Kidney (tissue), 22 donors: ENCODE measurements at places on chromosomes 2 and 18.

- no peaks in the 10 kb centered on the region for H3K27me3 ChIP-seq
- no peaks in the 10 kb centered on the region for H3K4me1 ChIP-seq
- no peak for DNase-seq
- no peaks in the 10 kb centered on the region for H3K36me3 ChIP-seq
- no peak overlapping the region for H3K27ac ChIP-seq
Measured at GRCh38 chr2:12419803-12420202, 296.9 kb upstream of the TRIB2 start.

DNA sequence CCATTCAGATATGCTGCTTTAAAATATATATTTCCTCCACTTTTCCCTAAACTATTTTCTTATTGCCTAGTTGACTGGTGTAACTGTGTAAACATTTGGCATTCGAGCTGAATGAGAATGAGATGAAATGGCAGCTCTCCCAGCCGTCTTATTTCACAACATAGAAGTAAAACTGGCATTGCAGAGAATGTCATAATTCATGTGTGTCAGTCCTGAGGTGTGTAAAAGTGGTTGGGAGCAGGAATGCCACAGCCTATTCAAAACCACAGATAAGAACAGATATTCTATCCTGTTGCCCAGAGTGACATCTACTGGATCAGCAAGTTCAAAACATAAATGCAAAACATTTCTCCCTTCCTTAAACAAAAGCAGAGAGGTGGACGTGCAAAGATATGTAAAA lies 565.5 kb upstream of the CHAC2 start:
- DNase-seq: no peak
- no peaks in the 10 kb centered on the region for H3K4me1 ChIP-seq
- H3K27me3 ChIP-seq: no peaks in the 10 kb centered on the region
- no peak overlapping the region for H3K4me3 ChIP-seq

- H3K27me3 ChIP-seq: no peaks in the 10 kb centered on the region
- no peaks in the 10 kb centered on the region for H3K36me3 ChIP-seq
- DNase-seq: no peak
- H3K27ac ChIP-seq: no peak overlapping the region
Measured at GRCh38 chr2:119216994-119217393, 6.6 kb upstream of the STEAP3 start.

GRCh38 chr2:158481116-158481515 lies 24.4 kb downstream of the PKP4 start:
- no peak for DNase-seq
- peaks cover 9% of the 10 kb centered on the region for H3K4me1 ChIP-seq
- no peak overlapping the region for H3K27ac ChIP-seq
- H3K27me3 ChIP-seq: no peaks in the 10 kb centered on the region

- H3K27me3 ChIP-seq: no peaks in the 10 kb centered on the region
- no peak overlapping the region for H3K4me3 ChIP-seq
- H3K36me3 ChIP-seq: no peaks in the 10 kb centered on the region
- no peak for DNase-seq
Measured at GRCh38 chr2:2146220-2146619, 184.9 kb downstream of the MYT1L start.

- H3K4me1 ChIP-seq: no peaks in the 10 kb centered on the region
- peak within 1 kb of the TSS; percentile 75 for H3K4me3 ChIP-seq
- no peaks in the 10 kb centered on the region for H3K27me3 ChIP-seq
- peak within 1 kb of the TSS; percentile 43 for H3K27ac ChIP-seq
Measured at GRCh38 chr2:15939854-15940660, at the start of gene MYCN. Gene MYCN, plus strand, starts transcription at chr2:15940550. Its CDS starts 1,515 bp downstream, at chr2:15942065.

DNA sequence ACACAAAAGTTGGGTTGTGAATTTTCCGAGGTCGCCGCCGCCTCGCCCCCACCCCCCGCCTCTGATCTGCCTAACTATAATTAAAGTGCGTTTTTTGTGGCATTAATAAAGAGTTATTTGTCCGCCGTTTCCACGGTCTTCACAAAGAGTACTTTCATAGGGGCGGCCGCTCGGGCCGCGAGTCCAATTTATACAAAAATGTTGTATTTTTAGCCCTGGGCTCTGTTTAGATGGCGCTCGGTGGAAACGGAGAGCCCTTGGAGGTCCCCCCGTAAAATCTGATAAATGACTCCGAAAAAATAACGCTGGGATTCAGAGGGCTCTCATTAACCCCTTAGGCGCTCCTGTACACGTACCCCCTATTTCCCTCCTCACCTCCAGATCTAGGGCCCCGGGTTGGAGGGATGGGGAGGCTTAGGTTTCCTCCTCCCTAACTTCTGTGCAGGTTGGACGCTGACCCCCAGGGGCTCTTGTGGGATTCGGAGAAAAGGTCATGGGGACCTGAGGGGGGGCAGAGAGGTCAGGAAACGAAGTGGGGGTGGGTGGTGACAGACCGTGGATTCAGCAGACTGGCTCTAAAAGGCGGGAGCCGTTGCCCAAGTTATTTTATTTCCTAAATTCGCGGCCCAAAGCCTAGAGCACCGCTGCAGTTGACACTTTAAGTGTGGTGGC lies 1.9 kb downstream of the CYP26B1 start:
- no peak overlapping the region for H3K4me3 ChIP-seq
- H3K27me3 ChIP-seq: peaks cover 33% of the 10 kb centered on the region
- no peaks in the 10 kb centered on the region for H3K36me3 ChIP-seq

GRCh38 chr2:138359532-138359931 lies 142.0 kb upstream of the SPOPL start:
- no peak for DNase-seq
- no peak overlapping the region for H3K27ac ChIP-seq
- no peaks in the 10 kb centered on the region for H3K27me3 ChIP-seq
- H3K4me3 ChIP-seq: no peak overlapping the region

- DNase-seq: peak; percentile 62
- H3K4me1 ChIP-seq: no peaks in the 10 kb centered on the region
- peaks cover 4% of the 10 kb centered on the region for H3K27me3 ChIP-seq
- peak overlapping the region; percentile 28 for H3K4me3 ChIP-seq
- H3K36me3 ChIP-seq: no peaks in the 10 kb centered on the region
Measured at GRCh38 chr2:100818606-100819369, 1.2 kb upstream of the NPAS2 start.

DNA sequence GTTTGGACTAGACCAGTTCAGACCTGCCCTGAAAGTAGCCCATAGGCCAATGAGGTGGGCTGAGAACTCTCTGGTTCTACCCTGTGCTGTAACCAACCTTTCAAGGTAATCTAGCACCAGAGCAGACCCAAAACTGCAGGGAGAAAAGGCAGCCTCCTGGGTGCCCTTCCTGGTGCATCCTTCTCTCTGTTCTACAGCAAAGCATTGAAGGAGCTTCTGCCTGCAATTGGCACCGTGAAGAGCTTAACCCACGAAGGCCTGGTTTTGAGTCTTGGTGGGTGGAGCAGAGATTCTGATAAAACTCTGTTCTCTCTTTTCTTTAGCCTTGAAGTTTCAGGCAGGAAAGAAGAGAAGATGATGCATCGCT lies 55.5 kb downstream of the LIPG start:
- H3K27me3 ChIP-seq: no peaks in the 10 kb centered on the region
- no peak for DNase-seq

DNA sequence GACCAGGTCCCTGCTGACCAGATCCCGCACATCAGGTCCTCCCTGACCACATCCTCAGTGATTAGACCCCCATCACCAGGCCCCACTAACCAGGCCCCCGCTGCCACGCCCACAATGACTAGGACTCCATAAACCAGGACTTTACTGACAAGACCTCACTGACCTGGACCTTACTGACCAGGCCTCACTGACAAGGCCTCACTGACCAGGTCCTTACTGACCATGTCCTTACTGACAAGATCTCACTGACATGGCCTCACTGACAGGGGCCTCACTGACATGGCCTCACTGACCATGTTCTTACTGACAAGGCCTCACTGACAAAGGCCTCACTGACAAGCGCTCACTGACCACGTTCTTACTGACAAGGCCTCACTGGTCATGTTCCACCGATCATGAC lies 107.9 kb upstream of the TEKT4 start:
- H3K27me3 ChIP-seq: no peaks in the 10 kb centered on the region
- H3K4me3 ChIP-seq: no peak overlapping the region
- no peak overlapping the region for H3K27ac ChIP-seq
- H3K4me1 ChIP-seq: no peaks in the 10 kb centered on the region

DNA sequence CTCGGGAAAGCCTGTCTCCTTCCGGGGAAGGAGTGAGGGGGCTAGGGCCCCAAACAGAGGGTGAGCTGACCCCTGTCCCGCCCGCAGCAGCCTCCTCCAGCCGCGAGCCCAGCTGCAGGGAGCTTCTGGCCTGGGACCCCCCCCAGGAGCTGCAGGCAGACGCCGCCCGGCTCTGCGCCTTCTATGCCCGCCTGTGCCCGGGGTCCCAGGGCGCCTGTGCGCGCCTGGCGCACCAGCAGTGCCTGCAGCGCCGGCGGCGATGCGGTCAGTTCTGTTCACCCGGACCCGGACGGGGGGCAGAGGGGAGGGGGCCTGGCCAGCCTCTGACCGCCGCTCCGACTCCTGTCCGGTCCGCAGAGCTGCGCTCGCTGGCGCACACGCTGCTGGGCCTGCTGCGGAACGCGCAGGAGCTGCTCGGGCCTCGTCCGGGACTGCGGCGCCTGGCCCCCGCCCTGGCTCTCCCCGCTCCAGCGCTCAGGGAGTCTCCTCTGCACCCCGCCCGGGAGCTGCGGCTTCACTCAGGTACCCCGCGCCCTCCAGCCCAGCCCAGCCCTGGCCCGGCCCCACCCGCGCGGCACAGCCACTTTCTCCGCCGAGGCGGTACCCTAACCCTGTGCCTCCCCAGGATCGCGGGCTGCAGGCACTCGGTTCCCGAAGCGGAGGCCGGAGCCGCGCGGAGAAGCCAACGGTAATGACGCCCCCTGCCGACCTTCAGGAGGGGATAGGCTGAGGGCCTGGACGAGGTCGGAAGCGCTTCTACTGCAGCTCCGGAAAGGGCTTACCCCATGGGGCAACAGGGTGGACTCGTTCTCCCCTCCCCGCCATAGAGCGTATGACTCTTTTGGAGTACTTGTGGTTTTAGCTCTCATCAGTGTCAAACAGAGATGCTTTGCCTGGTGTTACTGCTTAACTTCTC lies 2.0 kb upstream of the CHRND start:
- peaks cover 5% of the 10 kb centered on the region for H3K27me3 ChIP-seq
- peak; percentile 68 for DNase-seq
- no peaks in the 10 kb centered on the region for H3K36me3 ChIP-seq
- H3K4me1 ChIP-seq: peaks cover 3% of the 10 kb centered on the region
- H3K4me3 ChIP-seq: no peak overlapping the region
- H3K27ac ChIP-seq: no peak overlapping the region

GRCh38 chr2:7925506-7925905 lies 756.4 kb upstream of the ID2 start:
- no peak overlapping the region for H3K27ac ChIP-seq
- DNase-seq: no peak
- no peak overlapping the region for H3K4me3 ChIP-seq
- H3K36me3 ChIP-seq: no peaks in the 10 kb centered on the region
- no peaks in the 10 kb centered on the region for H3K4me1 ChIP-seq
- no peaks in the 10 kb centered on the region for H3K27me3 ChIP-seq

DNA sequence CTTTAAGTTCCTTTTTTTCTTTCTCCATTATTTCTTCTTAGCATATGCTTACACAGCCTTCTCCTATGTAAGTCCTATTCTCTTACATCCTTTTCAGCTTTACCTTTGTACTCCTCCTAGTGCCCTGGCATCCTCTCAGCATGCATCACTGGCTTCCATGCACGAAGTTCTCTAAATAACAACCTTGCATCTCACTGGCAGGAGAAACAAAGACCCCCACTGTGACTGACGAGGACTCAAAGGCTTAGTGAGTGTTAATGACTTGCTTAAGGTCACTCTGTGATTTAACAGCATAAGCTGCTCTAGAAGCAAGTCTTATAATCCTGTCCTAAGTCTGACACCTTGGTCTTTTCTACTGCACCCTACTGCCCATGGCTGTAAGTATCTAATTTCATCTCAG lies 1236.0 kb upstream of the CELF4 start:
- H3K4me1 ChIP-seq: no peaks in the 10 kb centered on the region
- no peak overlapping the region for H3K4me3 ChIP-seq
- H3K27ac ChIP-seq: no peak overlapping the region
- no peaks in the 10 kb centered on the region for H3K36me3 ChIP-seq
- DNase-seq: no peak

DNA sequence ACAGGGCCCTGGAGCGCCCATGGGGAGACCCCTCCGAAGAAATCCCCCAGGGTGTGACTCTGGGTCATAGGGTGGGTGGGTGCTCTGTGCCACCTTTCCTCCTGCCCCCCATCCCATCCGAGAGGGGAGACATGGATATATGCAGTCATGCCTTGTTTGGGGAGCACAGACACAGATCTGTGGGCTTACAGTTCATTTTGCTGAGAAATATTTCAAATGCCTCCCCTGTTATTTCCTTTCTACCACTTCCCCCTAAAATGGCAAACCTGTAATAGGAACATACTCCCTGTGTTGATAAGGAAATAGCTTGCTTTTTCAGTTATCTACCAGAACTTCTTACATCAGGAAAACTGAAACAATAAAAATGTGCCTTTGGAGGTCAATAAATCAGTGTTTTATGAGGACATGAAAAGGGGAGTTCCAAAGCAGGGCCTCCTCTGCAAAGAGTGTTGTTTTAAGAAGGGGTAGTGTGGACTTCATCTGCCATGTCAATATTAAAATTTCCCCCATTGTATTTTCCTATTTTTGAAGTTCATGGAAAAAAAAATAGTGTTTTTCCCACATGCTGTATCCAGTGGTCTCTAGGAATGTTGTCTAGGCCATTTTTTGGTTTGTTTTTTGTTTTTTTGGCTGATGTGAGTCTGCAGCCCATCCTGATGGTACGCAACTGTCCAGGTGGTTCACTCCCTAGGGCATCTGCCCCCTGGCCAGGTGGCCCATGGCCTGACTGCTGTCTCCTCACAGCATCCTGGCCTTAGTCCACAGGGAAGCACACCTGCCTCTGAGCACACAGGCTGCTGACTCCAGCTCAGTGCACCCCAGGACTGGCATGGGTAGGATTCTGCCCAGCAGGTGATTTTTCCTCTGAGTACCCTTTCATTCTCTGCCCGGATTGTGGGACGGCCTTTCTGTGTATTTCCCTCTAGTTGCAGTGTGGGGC lies 3.7 kb downstream of the TNFRSF11A start:
- no peak overlapping the region for H3K27ac ChIP-seq
- no peak for DNase-seq
- no peaks in the 10 kb centered on the region for H3K4me1 ChIP-seq
- no peak overlapping the region for H3K4me3 ChIP-seq
- peaks cover 15% of the 10 kb centered on the region for H3K27me3 ChIP-seq

GRCh38 chr18:8153887-8154583 lies 455.2 kb upstream of the RAB12 start:
- no peak for DNase-seq
- no peaks in the 10 kb centered on the region for H3K4me1 ChIP-seq
- H3K27me3 ChIP-seq: no peaks in the 10 kb centered on the region
- no peaks in the 10 kb centered on the region for H3K36me3 ChIP-seq
- no peak overlapping the region for H3K27ac ChIP-seq
- H3K4me3 ChIP-seq: no peak overlapping the region

DNA sequence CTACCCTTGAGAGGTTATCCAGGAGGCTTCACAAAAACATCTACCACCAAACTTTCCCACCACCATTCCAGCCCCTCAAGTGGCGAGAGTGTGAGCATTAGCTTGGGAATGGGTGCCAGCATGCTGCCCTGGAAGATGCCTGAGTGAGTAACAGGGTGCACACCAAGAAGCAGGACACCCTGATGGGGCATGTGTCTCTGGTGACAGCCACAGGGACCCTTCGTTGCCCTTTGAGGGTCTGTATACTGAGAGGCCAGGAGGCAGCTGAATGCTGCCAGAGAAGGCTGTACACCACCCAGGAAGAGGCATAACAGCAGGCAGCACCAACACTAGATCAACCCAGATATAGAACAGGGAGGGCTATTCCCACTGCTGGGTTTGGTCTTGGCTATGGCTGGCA lies 233.6 kb upstream of the THSD7B start:
- no peaks in the 10 kb centered on the region for H3K4me1 ChIP-seq
- no peak overlapping the region for H3K27ac ChIP-seq
- no peaks in the 10 kb centered on the region for H3K27me3 ChIP-seq
- DNase-seq: no peak
